ENCODE measurements at places on chromosomes 2 and 18.

GRCh38 chr18:13804305-13804704 is 19.6 kb upstream of the MC5R start:
- no peak for DNase-seq

DNA sequence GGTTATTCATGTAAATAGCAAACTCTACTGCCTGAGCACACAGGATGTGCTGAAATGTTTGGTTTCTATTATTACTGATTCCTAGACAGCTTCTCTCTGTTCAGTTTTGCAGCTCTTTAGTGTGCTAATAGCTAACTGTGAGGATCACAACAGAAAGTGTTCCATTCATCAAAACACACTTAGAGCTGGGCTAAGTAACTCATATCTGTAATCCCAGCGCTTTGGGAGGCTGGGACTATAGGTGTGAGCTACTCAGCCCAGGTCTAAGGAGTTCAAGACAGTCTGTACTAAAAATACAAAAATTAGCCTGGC is 63.2 kb downstream of the MOGAT1 start:
- DNase-seq, result no peak

DNA sequence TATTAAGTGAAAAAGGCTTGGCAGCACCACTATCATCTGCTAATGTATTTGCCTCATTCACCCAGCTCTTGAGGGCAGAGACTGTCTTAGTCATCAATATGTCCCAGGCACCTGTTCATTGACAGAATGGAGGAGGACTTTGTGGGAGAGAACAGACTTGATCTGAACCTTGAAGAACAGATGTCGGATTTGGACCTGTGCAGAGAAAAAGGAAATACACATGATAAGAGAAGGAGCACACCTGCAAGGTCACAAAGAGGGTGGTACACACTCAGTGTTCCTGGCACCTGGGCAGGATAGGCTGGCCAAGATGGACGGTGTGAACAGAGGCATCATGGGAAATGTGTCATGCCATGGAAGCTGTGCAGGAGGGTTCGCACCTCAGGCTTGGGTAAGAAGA is 7.4 kb upstream of the MGAT4A start:
- no peak for DNase-seq

- DNase-seq, result no peak
These were observed 8.3 kb upstream of the CFLAR start for GRCh38 chr2:201107624-201108023.

DNA sequence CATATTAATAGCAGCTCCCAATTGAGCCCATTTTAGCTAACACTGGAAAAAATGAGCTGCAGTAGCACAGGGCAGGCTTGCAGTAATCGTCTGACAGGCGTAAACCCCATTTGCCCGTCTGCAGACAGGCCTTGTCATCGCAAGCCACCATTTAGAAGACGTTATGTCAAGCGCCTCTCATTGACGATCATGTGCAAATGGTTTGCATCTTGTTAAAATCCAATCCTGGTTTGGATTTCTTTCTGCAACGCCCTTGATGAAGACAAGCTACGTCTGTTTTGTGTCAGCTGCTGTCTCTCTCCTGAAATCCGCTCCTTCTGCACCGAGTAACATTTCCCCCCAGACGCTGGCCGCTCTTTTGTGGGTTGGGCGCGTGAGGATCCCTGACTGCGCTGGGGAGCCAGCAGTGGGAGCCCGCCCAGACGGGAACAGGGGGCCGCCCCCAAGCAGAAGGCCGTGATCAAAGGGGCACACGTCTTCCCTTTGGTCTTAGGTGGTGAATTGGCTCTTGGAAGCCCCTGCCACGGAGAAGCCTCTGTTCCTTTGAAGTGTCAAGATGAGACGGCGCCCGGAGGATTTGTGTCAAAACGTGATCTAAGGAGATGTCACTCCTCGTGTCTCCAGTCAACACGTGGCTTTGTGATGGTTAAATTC is 84.2 kb upstream of the GPC1 start:
- no peak for DNase-seq

GRCh38 chr2:206273905-206274304 is 558 bp upstream of the ZDBF2 start:
- DNase-seq, result no peak

DNA sequence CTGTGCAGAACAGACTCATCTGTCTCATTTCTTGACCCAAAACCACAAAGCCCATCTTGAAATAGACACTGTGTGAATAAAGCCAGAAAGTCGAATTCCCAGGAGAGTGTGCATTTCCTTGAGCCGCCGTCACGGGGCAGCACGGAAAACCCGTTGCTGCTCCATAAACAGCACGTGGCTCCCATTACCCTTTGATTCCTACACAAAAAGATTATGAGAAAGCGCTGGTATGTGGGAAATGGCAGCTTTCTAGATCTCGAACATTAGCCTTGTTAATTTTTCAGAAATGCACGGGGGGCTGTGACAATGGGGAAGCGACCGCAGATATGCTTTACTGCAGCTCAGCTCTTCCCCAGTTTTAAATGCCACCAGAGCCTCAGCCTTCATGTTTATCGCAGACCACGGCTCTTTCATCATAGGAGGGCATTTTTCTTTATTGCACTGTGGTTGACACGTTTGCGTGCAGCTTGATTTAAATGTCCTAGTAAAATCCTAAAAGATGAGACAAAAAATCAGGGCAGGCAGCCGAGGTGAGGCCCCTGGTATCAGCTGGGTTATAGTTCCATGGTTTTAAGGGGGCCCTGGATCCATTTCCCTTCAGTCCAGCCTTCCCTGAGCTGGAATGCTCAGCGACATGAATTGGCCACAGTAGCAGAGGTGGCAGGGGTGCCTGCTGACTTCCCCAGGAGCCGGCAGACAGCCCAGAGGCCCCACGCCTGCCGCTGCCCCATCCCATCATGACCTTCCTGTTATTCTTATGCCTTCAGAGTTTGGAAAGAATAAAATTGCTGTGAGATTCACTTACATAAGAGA is 249.3 kb downstream of the NDUFA10 start:
- DNase-seq, result no peak

DNA sequence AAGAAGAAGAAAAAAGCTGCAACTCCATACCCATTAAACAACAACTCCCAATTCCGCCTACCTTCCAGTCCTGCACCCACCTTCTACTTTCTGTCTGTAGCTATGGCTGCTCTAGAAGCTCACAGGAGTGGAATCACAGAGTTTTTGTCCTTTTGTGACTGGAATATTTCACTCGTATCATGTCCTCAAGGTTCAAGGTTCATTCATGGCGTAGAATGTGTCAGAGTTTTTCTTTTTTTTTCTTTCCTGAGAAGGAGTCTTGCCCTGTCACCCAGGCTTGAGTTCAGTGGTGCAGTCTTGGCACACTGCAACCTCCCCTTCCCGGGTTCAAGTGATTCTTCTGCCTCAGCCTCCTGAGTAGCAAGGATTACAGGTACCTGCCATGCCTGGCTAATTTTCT is 97.4 kb upstream of the ODC1 start:
- DNase-seq, result no peak

GRCh38 chr2:98869272-98869641 is 66.8 kb downstream of the CRACDL start:
- no peak for DNase-seq

GRCh38 chr18:4284528-4284927 is 170.6 kb downstream of the DLGAP1 start:
- no peak for DNase-seq

GRCh38 chr2:190318514-190318913 is 1.1 kb downstream of the HIBCH start:
- DNase-seq, result no peak

DNA sequence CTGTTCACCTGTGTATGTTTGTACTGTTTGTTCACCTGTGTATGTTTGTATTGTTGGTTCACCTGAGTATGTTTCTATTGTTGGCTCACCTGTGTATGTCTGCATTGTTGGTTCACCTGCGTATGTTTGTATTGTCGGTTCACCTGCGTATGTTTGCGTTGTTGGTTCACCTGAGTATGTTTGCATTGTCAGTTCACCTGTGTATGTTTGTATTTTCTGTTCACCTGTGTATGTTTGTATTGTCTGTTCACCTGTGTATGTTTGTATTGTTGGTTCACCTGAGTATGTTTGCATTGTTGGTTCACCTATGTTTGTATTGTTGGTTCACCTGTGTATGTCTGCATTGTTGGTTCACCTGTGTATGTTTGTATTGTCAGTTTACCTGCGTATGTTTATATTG is 14.6 kb downstream of the ADI1 start:
- no peak for DNase-seq

DNA sequence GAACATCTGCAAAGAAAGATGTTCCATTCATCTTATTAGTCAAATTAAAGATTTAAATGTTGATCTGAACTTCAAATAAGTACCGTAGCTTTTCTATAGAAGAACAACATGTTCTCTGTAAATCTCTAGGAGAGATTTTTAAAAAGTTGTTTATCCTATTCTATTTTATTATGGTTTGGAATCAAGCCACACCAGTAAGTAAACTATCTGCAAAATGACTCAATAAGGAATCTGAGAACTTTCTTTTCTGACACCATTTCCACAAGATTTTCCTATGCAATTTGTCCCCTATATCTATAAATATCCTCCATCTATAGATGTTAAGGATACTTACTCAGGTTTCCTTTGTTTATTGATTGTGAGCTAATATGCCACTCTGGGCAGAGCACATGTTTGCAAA is 736.6 kb downstream of the CBLN2 start:
- no peak for DNase-seq

GRCh38 chr2:100978582-100979191 is 23.4 kb upstream of the RPL31 start:
- no peak for DNase-seq

DNA sequence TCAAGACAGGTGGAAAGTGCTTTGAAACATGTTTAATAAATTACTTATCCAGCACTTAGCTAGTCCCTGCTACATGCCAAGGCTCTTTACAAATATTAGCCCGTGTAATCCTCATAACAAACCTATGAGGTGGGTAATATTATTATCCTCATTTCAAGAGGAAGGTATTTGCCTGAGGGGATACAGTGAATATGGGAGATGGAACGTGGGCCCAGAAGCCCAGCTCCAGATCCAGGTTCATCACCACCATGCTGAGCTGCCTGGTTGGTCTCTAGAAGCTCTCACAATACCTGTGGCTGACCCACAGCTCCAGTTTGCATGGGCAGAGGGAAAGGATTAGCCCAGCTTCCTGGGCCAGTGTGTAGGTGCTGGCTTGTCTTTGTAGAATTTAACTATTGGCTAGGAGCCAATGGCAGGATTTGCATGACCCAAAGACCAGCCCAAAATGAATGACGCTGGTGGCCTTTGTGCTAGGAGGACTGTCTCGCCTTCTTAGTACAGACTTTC is 61.6 kb upstream of the ATP8B1 start:
- no peak for DNase-seq

GRCh38 chr2:197669077-197669476 is 6.3 kb downstream of the RFTN2 start:
- DNase-seq, result no peak

DNA sequence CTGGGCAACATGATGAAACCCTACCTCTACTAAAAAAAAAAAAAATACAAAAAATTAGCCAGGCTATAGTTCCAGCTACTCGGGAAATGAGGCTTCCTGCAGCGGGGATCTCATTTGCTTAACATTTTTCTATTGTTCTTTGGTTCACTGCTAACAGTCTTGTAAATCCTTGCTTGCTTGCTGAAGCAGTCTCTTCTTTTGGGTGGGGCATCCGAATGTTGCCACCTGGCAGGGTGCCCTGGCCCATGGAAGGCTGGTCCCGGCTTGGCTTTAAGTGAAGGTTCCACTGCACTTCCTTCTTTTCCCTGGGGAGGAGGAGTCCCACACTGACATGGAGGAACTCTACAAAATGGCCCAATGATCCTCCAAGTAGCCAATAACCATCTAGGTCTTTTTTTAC is 6.0 kb upstream of the ANKRD29 start:
- no peak for DNase-seq

DNA sequence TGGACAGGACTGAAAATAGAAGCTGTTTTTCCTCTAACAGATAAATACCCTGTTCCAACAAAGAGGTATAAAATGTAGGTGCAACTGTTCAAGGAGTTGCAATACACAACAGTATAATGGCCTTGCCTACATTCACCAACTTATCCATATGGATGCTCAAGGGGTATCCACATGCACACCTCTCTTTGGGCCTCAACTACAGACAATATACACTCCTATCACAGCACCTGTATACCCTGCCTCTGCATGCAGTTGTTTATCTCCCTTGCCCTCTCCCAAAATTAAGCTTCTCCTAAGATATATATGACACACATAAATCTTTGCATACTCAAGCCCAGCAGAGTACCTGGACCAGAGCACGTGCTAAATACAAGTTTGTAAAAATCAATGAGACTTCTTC is 37.3 kb downstream of the DARS1 start:
- no peak for DNase-seq

DNA sequence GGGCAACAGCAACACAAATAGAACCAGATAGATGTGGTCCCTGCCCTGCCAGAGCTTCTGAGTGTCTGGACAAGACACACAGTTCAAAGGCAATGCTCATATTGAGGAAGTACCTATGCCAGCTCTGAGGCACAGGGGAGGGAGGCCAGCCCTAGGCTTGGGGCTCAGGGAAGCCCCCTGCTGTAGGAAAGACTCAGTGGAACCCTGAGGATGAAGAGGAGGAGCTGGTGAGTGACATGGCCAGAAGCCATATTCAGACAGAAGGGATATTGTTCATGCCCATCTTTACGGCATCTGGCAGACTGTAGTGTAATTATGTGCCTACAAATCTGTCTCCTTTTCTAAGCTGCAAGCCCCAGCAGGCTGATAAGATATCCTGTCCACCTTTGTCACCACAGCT is 8.8 kb downstream of the SIGLEC15 start:
- DNase-seq, result no peak

GRCh38 chr2:233482616-233483015 is 84.0 kb downstream of the USP40 start:
- DNase-seq, result no peak

DNA sequence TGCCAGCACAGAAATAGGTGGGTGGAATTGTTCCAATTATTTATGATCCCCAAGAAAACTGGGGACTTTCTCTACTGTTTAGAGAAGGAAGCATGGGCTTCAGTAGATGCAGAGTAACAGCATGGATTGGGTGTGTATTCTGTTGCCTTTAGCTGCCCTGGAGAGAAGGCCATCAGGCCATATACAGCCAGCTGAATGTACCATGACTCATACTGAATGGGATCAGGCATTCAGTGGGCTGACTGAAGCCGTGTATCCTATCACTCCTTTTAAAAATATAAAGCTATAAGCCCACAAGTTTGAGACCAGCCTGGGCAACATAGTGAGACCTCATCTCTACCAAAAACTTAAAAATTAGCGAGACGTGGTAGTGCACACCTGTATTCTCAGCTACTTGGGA is 16.7 kb upstream of the PLEKHM3 start:
- DNase-seq, result no peak

GRCh38 chr2:54962935-54963440 is 87.3 kb downstream of the RTN4 start:
- no peak for DNase-seq

- no peak for DNase-seq
These were observed 136.9 kb downstream of the CDH20 start for GRCh38 chr18:61470031-61470674.

- no peak for DNase-seq
These were observed 63.5 kb downstream of the ANKRD44 start for GRCh38 chr2:197247083-197247482.

DNA sequence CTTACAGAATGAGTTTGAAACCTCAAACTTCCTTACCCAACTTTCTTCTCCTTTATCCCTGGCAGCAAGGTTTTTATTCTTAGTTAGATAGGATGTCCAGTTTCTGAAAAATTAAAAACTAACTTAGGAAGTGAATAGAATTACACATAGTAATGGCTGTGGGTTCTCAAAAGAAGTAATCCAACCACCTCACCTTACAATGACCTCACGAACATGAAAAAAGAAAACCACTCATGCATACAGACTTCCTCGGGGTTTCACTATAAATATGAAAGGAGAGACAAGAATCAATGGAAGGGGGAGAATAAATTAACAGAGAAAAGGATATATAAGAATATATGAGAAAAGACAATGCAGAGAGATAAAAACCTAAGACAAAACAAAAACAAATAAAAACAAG is 1044.3 kb upstream of the KLHL29 start:
- DNase-seq, result no peak

Data from liver (tissue), 10 donors.